PC-3 (cell line): ENCODE measurements at places on chromosomes 1 and 21. TPM values are rescaled to one million over a fixed set of nuclear protein-coding genes. Genes with fewer than 3 reads are reported as not detected.

GRCh38 chr1:80225510-80225909, 1219.0 kb upstream of the ADGRL4 start:
- DNase-seq, result no peak
- no peak overlapping the region for H3K27ac ChIP-seq
- no peaks in the 10 kb centered on the region for H3K36me3 ChIP-seq
- no peaks in the 10 kb centered on the region for H3K4me1 ChIP-seq

DNA sequence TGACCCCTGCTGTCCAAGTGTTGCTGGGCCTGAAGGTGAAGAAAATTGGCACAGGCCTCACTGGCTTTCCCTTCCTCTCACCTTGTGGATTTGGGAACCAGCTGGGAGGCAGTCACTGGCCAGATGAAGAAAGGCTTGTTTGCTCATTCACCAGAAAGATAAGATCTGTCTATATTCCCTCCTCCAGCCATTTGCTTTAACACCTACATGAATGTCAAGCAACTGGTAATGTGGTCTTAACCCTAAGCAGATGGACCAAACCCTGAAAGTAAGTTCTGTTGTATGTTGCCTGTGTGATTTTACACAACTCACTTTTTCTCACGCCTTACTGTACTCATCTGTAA, 10.3 kb upstream of the SRRM1 start:
- no peak for DNase-seq
- H3K27ac ChIP-seq, result no peak overlapping the region
- H3K27me3 ChIP-seq, result no peaks in the 10 kb centered on the region
- H3K36me3 ChIP-seq, result no peaks in the 10 kb centered on the region
- no peak overlapping the region for H3K4me3 ChIP-seq
- H3K4me1 ChIP-seq, result peaks cover 4% of the 10 kb centered on the region; the same call in 1 of the 2 replicates

- DNase-seq, result peak; percentile 74
- no peak overlapping the region for H3K27ac ChIP-seq
- no peak overlapping the region for H3K4me3 ChIP-seq
- no peaks in the 10 kb centered on the region for H3K27me3 ChIP-seq
- H3K4me1 ChIP-seq, result no peaks in the 10 kb centered on the region
Measured at GRCh38 chr1:111032295-111032897, 68.7 kb upstream of the LRIF1 start.

- H3K36me3 ChIP-seq, result no peaks in the 10 kb centered on the region
- H3K27me3 ChIP-seq, result peaks cover 51% of the 10 kb centered on the region
- no peak overlapping the region for H3K27ac ChIP-seq
Measured at GRCh38 chr1:74772945-74773344, 40.0 kb downstream of the TYW3 start.

DNA sequence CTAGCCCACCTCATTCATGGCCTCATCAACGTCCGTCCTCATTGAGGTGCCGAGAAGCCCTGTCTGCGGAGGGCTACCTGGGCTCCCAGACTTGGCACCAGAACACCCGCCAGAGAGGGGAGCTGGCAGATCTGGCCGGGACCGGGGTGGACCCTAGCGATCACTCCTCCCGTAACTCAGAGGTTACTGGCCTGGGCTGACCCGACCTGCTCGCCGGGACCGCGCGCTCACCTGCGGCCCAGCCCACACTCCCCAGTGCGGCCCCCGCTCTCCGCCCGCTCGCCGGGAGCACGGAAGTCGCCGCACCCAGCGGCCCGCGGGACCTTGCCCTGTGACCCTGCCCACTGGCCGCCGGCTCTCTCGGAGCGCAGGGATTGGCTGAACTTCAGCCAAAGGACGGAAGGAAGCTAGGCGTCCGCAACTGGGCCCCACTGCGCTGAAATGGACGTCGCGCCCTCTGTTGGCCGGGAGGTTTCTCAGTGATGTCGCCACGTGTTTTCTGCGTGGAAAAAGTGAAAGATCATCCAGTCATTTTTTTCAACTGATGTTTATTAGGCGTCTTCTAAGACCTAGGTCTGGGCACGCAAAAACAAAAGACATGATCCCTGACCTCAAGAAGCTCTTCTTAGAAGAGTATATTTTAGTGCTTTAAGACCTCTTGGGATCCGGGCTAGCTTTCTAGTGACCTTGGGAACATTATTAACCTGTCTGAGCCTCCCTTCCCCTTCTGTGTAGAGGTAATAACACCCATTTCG, at the start of gene SMIM12:
TSS of gene SMIM12 (minus strand) at position 304 of the 755 bp plus-strand sequence. CDS start 3,772 bp downstream, outside the sequence.
- peaks cover 13% of the 10 kb centered on the region; the same call in 1 of the 2 replicates for H3K4me1 ChIP-seq
- H3K27ac ChIP-seq, result peak within 1 kb of the TSS; percentile 35
- peak; percentile 94 for DNase-seq
- H3K27me3 ChIP-seq, result no peaks in the 10 kb centered on the region

- H3K4me1 ChIP-seq, result 0 out of 2 replicates have a peak, but pooled peaks cover 5% of the 10 kb centered on the region
- H3K36me3 ChIP-seq, result no peaks in the 10 kb centered on the region
- no peak overlapping the region for H3K27ac ChIP-seq
- DNase-seq, result no peak
Measured at GRCh38 chr1:20148571-20149500, 9.7 kb downstream of the PLA2G2F start.

DNA sequence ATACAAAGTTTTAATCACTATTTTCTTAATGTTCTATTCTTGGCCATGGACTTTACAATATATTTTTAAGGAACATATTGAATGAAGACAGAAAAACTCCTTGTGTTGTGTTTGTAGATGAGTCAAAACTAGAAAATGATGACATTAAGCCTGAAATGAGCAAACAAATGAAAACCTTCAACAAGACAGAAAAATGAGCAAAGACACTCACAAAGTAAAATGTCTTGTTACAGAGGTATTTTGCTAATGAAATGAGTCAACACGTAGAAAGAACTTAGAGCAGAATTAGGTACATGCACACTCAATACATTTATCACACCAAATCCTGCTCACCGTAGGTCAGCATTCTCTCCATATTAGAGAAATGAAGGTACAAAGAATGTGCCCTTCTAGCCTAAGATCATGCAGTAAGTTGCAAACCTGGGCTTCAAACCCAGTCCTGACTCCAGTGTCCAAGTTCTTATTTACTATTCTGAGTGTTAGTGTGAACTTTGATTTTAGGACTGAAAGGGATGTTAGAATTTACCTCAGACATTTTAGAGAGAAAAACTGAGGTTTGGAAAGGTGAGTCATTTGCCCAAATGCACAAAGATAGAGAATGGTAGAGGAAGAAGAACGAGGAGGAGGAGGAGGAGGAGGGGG, 133.9 kb upstream of the SGIP1 start:
- H3K4me1 ChIP-seq, result peaks cover 6% of the 10 kb centered on the region; the same call in 1 of the 2 replicates
- no peaks in the 10 kb centered on the region for H3K36me3 ChIP-seq
- H3K27me3 ChIP-seq, result no peaks in the 10 kb centered on the region
- no peak for DNase-seq

GRCh38 chr1:33111965-33112364, 31.0 kb downstream of the AZIN2 start:
- DNase-seq, result peak; percentile 54
- no peaks in the 10 kb centered on the region for H3K36me3 ChIP-seq
- no peak overlapping the region for H3K27ac ChIP-seq
- no peaks in the 10 kb centered on the region for H3K4me1 ChIP-seq

DNA sequence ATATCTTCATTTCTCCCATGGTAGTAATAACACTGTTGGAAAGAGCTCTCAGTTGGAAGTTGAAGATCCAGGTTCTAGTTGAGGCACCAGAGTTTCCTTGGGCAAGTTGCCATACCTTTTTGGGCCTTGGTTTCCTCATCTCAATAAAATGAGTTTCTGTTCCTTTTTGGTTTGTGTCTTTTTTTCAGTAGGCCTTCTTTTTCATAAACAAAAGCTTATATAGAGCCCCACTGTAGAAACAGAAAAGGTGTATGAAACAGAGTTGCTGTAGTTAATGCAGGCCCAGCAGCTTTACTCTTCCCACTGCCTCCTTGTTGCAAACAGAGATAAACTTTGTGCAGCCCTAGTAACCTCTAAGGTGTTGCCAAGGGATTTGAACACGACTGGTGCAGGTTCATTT, 41.7 kb downstream of the WNT4 start:
- no peak for DNase-seq
- H3K4me3 ChIP-seq, result no peak overlapping the region
- H3K27me3 ChIP-seq, result no peaks in the 10 kb centered on the region

DNA sequence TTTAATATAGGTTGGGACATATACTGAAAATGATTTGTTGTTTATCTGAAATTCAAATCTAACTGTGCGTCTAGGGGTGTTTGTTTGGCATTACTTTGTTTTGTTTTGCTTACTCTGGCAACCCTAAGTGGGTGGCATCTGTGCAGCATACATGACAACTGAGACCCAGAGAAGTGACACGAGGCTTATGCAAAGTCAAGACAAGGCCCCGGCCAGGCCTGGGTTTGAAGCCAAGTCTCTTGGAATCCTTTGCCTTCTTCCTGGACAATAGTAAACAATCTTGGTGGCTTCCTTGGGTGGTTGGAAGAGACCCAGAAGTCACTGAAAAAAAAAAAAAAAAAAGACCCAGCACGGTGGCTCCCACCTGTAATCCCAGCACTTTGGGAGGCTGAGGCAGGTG, 197.6 kb upstream of the TMEM51 start:
- H3K27ac ChIP-seq, result no peak overlapping the region
- DNase-seq, result no peak
- H3K4me1 ChIP-seq, result no peaks in the 10 kb centered on the region
- no peaks in the 10 kb centered on the region for H3K36me3 ChIP-seq

DNA sequence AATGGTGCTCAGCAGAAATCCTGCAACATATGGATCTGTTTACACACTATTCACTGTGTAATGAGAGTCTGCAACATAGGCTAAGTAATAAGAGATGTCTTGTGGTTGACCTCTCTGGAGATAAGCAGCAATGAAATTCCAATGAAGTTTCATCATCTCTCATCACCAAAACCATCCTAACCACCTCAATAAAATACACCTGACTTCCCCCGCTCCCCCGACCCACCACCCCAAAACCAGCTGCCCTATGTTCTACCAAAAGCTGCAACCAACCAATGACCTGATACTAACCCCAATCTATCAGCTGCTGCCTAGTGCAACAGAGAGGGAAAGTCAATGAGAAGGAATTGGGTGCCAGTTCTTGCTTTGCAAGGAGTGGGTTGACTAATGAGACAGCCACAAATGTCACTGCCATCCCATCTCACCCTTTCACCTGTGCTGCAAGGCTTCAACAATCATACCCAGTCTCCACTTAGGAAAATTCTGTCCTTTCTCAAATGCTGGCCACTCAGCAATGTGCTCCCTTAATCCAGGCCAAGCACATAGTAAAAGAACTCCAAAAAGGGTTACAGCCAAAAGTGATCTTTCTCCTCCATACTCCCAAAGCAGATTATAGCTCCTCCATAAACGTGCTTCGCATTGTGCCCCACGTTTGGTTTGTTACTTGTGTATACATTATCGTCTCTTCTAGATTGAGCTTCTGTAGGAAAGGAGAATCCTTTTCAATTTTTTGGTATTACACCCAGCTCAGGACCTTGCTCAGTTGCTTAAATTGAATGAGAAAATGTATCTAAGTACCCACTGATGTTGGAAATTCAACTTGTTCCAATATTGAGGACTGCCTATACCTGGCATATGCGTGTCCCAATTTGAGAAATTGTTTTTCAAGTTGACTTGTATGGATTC, 29.0 kb downstream of the MRPL39 start:
- peaks cover 8% of the 10 kb centered on the region for H3K36me3 ChIP-seq
- DNase-seq, result no peak
- H3K4me1 ChIP-seq, result peaks cover 40% of the 10 kb centered on the region
- H3K4me3 ChIP-seq, result no peak overlapping the region
- no peak overlapping the region for H3K27ac ChIP-seq
- H3K27me3 ChIP-seq, result no peaks in the 10 kb centered on the region

DNA sequence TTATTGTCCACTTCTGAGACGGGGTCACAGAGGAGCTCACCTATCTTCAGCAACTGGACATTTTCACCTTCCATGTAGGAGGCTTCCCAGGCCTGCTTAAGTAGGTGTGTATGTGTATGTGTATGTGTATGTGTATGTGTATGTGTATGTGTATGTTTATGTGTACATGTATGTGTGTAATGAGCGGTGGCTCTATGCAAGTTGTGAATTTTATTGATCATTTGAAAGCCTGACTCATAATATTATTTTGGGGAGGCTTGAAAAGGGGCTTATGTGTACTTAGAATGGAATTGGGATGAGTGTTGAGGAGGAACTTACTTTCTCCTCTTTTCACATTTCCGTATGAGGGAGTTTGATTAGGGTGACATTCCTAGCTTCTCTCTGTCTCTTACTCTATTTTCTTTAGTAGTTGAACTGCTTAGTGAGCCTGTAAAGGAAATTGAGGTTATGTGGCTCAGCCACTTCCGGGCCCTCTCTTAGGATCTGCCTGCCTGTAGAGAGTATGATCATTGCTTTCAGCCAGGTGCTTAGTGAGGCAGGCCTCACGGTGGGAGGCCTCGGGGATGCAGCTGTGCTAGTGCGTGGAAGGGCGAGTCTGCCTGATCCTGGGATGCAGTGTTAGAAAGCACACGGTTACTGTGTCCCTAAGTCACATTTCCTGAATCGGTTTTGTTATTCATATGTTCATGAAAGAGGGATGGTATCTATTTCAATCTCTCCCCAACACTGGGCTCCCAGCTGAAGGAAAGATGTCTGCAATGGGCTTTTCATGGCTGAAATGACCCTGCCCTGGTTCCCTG, 61.0 kb downstream of the IER5 start:
- H3K4me3 ChIP-seq, result no peak overlapping the region
- no peaks in the 10 kb centered on the region for H3K36me3 ChIP-seq
- H3K27me3 ChIP-seq, result no peaks in the 10 kb centered on the region
- H3K27ac ChIP-seq, result no peak overlapping the region
- DNase-seq, result no peak

DNA sequence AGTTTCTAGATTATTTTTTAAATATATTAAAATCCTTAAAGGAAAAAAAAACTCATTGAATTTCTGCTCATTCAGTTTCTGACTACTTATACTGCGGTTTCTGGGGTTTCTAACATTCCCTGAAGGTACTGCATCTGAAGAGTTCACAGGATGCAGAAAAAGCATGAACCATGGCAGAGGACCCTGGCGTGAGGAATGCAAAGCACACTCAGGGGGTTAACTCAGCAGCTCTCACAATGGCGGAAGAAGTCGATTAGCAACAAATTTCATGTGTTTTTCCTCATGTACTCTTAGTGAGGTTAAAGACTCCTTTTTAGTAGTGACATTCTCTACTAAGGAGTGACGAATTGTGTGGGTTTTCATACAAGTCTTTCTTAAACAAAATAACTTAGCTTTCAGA, 975.6 kb downstream of the NCAM2 start:
- no peak overlapping the region for H3K4me3 ChIP-seq
- peak; percentile 2 for DNase-seq
- no peak overlapping the region for H3K27ac ChIP-seq
- no peaks in the 10 kb centered on the region for H3K27me3 ChIP-seq

The OR2M3 gene
- not detected in 2 replicates for total RNA-seq

The SIK1 gene
- 107 and 148 TPM in 2 replicates for total RNA-seq

The SH3BP5L gene
- total RNA-seq, result 63.5 and 70.6 TPM in 2 replicates

The TBX15 gene
- total RNA-seq, result 0.58 TPM in 1 of 2 replicates, not detected in the other

The REG4 gene
- total RNA-seq, result 0.40 and 0.87 TPM in 2 replicates

The TRABD2B gene
- 0.44 and 0.63 TPM in 2 replicates for total RNA-seq

The SELL gene
- total RNA-seq, result 0.69 and 1.2 TPM in 2 replicates

The ERICH3 gene
- not detected in 2 replicates for total RNA-seq
